CD4-positive, alpha-beta T cell treated with Interleukin-17A for 1 hour (primary cell): ENCODE measurements at places on chromosomes 11 and 22.

DNA sequence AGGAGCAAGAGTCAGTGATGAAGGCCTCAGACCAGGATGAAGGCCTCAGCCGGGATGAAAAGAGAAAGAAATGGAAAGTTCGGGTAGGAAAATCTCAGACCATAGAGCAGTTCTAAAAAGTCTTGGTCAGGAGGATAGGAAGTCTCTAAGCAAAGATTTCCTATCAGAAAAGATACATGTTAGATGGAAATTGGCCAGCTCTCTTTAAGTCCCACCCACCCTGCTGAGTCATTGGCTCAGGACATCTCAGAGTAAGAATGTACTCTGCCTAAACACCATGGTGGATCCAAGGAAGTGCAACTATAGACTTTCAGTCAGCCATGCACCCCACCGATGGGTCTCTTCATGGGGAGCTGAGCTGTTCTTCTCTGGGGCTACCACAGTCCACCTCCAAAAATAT is 4.4 kb downstream of the OR8B3 start:
- no peak for DNase-seq

DNA sequence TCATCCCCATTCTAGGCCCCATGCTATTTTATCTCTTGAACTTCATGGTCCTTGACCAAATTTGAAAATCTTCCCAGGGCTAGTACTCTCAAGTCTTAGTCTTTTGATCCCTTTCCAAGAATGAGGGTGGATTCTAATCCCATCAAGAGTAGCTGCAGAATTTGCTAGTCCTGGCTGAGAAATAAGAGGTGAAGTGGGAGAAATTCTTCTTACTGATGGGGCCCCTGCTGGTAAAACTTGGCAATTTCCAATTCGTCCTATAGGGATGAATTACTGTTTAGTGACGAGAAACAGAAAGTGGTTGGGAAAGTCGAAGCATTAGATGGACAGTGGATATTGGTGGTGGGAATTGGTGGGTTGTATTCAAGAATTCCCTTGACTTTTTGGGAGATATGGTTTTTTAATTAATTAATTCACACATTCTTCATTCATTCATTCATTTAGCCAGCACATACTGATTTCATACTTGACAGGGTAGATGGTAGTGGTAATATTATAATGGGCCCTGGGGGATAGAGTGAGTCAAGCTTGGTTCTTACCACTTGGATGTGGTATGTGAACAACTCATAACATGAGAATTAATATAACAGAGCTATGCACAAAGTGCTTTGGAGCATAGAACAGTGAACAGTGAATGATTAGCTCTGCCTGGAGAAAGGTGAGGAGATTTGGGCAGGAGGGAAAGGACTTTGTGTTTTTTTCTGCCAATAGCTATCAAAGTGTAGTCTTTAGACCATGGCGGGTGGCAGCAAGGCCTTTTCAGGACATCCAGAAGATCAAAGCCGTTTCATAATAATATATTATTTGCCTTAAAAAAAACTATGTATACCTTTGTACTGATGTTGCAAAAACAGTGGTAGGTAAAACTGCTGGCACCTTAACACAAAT is 103.8 kb downstream of the STIM1 start:
- DNase-seq = no peak

- no peak for DNase-seq
Observed at GRCh38 chr11:126743628-126744027, 256.9 kb downstream of the KIRREL3 start.

DNA sequence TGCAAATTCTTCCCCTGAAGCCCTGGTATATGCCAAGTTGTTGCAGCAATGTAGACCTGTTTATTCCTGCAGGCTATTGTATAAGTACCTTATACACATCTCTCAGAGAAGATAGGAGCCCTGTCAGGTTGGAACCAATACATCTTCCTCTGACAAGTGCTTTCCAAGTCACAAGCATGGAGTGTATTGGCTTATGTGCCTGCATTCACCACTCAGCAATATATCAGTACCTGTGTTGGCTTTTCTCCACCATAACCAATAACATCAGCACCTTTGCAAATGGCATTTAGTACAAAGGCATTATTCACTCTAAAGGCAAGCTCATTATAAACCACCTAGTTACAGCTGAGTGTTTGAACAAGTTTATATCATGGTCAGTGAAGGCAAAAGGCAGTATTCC is 611.7 kb upstream of the CNTN5 start:
- DNase-seq = no peak

GRCh38 chr11:128790196-128790595 is 76.9 kb downstream of the KCNJ1 start:
- DNase-seq = no peak

GRCh38 chr11:33463059-33463458 is 205.9 kb downstream of the HIPK3 start:
- DNase-seq = no peak

- DNase-seq = no peak
Observed at GRCh38 chr11:61480994-61481335, 27.6 kb upstream of the LRRC10B start.

- DNase-seq = no peak
Observed at GRCh38 chr22:38167988-38168407, 13.6 kb downstream of the PLA2G6 start.

DNA sequence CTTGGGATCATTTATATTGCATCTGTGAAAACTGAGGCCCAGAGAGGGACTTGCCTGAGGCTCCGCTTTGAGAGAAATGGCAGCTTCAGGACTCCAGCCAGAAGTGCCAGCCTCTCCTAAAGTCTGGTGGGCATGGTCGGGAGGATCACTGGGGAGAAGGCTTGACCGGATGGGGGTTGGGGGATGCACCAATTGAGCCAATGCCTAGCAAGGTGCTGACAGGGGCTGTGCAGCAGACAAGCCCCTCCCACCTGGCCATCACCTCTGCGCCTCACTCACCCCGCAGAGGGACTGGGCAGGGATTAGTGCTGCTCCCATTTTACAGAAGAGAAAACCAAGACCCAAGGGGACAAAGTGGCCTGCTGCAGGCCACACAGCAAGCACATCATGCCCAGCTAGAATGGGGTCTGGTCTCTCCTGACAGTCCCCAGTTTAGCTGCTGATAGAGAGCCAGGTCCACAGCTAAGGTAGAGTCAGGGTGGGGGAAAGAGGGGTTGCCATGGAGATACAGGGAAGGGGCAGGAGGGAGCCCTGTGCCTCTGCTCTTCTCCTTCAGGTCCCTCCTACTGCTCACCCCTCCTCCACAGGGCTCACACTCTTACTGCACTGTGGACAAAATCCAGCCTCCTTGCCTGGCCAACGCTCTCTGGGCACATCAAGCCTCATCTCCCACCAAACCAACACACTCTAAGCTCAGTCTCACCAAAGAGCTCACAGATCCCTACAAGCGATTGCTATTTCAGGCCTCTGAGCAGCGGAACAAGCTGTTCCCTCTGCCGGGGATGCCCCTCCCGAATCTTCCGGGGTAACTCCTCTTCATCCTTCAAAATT is 29.5 kb downstream of the TEF start:
- no peak for DNase-seq

- DNase-seq = no peak
Observed at GRCh38 chr11:57248780-57249383, 11.8 kb upstream of the APLNR start.

DNA sequence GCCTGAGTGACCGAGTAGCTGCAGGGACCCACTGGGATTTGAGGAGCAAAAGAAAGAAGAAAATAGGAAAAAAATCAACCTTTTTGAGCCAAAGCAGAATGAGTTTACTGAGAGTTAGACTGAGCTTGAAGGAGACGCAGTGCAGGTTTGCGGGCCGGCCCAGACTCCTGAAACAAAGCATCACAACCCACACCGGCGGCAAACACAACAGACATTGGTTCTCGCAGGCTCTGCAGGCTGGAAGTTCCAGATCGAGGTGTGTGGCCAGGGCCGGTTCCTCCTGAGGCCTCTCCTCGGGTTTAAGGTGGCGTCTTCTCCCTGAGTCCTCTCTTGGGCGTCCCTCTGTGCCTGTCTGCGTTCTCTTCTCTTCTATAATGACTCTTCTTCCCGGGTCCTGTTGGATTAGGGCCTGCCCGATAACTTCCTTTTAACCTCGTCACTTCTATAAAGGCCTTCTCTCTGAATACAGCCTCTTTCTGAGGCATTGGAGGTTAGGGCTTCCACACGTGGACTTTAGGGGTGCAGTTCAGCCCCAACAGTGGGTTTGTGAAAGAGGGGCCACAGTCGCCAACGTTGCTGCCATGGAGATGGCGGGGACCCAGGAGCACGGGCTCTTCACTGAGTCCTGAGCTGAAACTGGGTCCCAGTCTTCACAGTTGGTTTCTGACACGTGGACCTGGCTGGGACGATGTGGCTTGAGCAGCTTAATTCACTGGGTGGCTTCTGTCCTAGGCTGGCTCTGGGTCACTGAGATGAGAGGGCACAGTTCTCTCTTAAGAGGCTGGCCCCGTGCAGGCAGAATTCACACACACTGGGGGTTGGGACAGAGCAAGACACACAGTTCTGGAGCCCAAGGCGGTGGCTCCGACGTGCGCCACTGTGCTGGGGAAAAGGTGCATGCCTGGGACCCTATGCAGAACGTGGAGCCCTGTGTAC is 1047.7 kb downstream of the BRD1 start:
- no peak for DNase-seq

DNA sequence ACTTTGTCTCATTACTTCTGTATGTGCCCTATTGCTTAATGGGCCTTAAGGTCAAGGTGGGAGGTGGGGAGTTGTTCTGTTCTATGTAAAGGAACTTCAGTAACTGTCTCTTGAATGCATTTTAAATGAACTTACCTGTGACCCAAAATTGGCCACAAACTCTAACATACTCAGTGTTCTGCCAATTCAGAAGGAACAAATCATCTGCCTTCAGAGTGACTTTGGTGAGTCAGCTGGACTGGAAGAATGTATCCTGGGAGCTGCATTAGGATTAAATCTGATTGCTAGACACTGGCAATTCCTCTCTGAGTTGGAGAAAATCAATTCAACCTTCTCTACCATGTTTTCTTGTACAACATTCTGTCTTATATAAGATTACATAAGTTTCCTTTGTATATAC is 1104.8 kb downstream of the DLG2 start:
- no peak for DNase-seq

- peak; percentile 78 for DNase-seq
Observed at GRCh38 chr11:18588297-18589252, at the start of gene UEVLD. Gene UEVLD, minus strand, starts transcription at chr11:18588734. Its CDS starts 80 bp downstream, at chr11:18588654.

- DNase-seq = no peak
Observed at GRCh38 chr11:27858866-27859265, 158.6 kb upstream of the BDNF start.
